ENCODE measurements at places on chromosomes 12 and 14.
A peak's percentile ranks its signal among the peaks of the same experiment; 100 is the strongest.

GRCh38 chr14:102646615-102647014 is 54.2 kb downstream of the RCOR1 start:
- DNase-seq, result no peak

DNA sequence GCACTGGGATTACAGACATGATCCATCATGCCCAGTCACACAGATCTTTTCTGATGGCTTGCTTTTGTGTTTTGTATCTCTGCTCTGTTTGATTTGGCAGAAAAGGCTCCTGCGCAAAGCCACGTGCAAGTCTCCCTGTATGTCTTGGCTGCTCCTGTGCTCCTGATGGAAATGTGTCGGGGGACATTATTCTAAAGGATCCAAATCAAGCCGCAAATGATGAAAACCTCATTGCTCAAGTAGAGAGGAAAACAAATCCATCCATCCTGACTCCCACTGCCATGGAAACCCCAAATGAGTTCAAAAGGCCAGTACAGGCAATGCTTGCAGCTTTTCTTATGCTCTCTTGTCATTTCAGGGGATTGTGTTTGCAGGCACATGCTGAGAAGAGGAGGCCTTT is 93.8 kb downstream of the NDUFA12 start:
- DNase-seq, result no peak

GRCh38 chr14:73474952-73475351 is 15.8 kb upstream of the RIOX1 start:
- no peak for DNase-seq

GRCh38 chr12:108886873-108887629 is 7.2 kb downstream of the DAO start:
- no peak for DNase-seq

DNA sequence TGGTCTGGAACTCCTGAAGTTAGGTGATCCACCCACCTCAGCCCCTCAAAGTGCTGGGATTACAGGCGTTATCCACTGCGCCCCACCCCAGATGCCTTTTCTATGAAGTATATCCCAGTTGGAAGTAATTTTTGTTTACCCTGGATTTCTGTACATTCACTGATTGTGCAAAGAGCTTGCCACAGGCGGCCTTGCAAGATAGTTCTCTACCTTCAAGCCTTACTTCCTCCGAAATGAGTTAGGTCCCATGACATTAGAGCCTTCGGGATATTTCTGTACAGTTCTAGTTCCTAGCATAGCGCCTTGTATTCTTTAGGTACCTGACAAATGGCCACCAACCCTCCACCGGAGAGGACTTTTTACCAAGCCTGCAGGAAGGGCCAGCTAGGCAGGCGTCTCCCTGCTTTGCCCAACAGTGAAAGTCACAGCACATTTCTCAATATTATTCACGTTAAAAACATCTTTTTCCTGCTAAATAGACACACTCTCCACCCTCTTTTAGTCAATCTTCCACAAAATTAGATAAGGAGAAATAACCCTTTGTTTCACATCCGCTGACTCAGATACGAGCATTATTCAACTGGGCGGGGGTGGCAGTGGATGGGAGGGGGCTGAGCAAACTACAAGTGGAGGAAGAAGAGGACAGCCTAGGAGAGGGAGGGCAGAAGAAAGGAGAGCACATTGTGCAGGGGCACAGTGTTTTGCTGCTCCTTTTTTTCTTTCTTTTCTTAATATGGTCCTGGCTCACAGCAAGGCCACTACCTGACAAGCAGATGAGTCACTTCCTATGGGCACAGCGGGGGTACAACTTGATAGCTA is 40.0 kb upstream of the CAPRIN2 start:
- peak; percentile 97 for DNase-seq

DNA sequence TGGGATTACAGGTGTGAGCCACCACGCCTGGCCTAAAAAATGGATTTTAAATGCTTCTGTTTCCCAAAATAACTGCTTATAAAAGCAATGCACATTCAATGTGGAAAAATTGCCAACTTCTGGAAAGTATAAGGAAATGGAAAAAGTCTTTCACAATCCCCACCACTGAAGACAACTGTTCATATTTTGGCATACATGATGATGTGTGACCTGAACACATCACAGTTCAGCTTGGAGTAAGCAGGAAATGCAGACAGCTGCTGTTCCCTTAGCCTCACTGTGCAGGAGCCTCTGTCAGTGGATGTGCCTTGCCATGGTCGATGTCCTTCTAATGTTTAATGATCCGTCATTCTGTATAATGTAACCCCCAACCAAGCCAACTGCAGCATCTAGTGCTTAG is 5.2 kb downstream of the MTERF2 start:
- DNase-seq, result no peak

- no peak for DNase-seq
Measured at GRCh38 chr12:78672033-78672432, 192.5 kb upstream of the SYT1 start.

DNA sequence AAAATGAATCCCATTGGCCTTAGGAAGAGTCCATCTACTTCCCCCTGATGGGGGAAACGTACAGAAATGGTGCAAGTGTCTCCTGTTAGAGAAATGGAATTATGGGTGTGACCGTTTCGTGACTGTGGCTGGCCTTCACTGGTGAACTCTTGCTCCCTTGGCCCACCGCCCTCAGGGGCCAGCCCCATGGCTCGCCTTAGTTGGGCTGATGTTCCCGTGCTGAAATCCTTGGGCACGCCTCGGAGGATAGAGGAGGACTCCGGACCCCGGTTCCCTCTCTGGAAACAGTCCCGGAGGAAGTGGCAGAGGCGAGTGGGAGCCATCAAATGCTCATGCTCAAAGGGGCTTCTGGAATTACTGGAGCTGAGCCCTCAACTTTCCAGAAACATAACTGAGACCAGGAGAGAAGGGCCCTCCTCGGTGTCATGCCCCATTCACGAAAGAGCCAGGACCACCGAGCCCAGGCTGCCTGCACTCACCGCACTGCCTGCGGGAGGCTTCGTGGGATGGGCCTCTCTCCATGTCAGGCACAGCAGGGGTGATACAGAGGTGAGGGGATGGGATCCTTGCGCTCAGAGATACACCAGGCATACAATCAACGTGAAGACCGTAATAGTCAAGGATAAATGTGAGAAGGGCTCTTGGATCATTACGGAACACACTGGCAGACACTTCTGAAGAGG is 10.1 kb upstream of the CACNA2D4 start:
- DNase-seq, result no peak

DNA sequence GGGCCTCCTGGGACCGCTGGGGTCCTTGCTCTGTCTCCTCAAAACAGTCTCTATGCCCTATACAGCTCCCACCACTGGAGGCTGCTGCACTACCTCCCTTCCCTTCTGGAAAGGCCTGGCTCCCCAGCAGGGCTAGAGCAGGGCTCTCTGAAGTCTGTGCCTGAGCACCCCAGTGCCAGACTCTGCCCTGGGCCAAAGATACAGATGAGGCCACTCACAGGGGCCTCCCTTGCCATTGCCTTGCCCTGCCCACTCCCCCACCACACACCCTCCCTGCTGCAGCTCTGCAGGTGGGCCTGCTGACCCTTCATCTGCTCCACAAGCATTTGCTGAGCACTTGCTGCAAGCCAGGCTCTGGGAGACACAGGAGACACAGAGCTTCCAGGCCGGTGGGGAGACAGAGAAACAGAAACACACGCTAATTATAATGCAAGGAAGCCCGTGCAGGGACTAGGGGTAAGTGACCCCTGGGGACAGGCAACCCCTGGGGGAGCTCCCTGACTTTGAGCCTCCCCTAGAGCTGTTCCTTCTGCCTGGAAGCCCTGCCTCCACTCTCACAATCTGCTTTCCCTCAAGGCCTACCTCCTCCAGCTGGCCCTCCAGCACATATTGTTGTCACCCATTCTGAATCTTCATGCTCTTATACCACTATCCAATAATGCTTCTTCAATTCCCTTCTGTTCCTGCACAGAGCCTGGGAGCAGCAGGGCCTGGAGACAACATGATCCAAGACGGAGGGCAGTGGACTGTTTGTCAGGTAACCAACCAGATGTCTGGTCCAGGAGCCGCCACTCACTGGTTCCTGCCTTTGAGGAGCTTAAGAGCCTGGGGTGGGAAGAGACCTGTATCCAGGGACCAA is 32.6 kb upstream of the PNMA1 start:
- no peak for DNase-seq

DNA sequence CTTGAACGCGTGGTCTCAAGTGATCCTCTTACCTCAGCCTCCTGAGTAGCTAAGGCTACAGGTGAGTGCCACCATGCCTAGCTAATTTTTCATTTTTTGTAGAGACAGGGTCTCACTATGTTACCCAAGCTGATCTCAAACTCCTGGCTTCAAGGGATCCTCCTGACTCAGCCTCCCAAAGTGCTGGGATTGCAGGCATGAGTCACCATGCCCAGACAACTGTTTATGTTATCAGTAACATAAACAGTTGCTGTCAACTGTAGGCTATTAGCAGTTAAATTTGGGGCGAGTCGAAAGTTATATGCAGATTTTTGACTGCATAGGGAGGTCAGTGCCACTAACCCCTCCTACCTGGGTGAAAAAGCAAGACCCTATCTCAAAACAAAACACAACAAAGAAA is 26.2 kb upstream of the LRRK2 start:
- no peak for DNase-seq

GRCh38 chr12:67410667-67411067 is 141.5 kb downstream of the CAND1 start:
- no peak for DNase-seq

- DNase-seq, result no peak
Measured at GRCh38 chr12:1206118-1206734, 215.2 kb downstream of the ERC1 start.

GRCh38 chr12:54075974-54076373 is 22.3 kb downstream of the HOXC4 start:
- DNase-seq, result no peak

GRCh38 chr12:120994589-120995337 is 16.4 kb downstream of the HNF1A start:
- DNase-seq, result no peak

DNA sequence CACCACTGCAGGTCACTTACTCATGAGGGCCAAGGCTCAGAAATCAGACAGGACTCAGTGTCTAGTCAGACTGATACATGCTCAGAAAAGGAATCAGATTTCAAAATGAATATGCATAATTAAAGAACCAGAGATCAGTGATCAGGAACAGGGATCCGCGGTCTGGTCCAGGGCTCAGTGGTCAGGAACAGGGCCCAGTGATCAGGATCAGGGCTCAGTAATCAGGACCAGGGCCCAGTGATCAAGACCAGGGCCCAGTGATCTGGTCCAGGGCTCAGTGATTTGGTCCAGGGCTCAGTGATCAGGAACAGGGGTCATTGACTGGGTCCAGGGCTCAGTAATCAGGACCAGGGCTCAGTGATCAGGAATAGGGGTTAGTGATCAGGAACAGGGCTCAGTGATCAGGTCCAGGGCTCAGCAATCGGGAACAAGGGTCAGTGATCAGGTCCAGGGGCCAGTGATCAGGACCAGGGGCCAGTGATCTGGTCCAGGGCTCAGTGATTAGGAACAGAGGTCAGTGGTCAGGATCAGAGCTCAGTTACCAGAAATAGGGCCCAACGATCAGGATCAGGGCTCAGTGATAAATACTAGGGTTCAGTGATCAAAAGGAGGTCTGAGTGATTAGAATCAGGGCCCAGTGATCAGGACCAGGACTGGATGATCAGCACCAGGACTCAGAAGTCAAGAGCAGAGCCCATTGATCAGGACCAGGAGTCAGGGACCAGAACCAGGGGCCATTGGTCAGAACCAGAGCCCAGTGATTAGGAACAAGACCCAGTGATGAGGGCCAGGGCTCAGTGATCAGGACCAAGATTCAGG is 175.3 kb downstream of the TMEM121 start:
- DNase-seq, result no peak

- DNase-seq, result peak; percentile 75
Measured at GRCh38 chr12:25320123-25321006, 69.6 kb upstream of the KRAS start.

DNA sequence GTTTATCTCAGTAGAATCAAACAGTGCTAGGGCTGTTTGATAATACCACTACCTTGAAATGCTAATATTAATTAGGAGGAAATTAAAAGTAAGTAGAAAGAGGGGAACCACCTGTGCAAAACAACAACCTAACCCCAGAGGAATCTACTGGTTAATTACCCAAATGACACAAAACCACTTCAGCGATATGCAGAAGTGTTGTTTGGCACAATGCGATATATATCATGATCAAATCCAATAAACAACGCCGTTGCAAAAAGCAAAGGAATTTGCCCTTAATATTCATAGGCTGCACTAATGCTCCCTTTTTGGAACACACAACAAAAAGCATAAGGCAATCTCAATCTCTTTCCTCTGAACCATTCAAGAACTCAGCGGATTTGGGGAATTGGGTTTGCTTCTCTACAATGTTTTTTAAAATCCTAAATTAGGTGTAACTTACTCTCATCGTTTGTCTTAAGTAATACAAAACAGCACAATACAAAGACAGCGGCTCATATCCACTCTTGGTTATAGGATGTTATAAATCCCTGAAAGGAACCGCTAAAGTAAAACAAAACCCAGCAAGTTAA is 1.5 kb downstream of the MAP4K5 start:
- DNase-seq, result peak; percentile 21
